Hematopoietic multipotent progenitor cell treated with erythropoietin and hydrocortisone succinate and interleukin-3 and kit ligand, for 15 days (in vitro differentiated cells): ENCODE measurements at places on chromosomes 1 and 21.

DNA sequence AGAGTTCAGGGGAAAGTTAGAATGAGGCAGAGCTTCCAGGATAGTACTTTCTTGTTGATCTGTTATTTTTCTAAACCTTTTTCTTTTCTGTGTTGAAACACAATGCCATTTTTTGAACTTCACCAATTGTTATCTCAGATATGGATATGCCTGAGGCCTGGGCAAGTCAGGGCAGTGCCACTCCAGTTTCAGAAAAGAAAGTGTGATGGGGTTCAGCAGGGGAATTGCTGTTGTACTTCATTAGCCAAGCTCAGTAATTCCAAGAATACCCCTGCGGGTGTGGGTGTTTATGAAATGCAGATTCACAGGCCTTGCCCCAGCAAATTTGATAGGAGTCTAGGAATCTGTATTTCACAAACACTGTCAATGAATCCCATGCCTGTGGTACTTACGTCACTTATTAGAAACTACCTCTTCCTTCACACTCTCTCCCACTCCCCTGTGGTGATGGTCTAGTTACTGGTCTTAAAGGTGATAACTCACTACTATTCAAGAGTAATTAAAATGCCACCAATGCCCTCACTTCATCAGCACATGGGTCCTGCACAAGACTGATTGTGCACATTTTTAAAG is 142.3 kb downstream of the PBX1 start:
- DNase-seq, result no peak

GRCh38 chr1:72649211-72649888 is 367.0 kb upstream of the NEGR1 start:
- no peak for DNase-seq

DNA sequence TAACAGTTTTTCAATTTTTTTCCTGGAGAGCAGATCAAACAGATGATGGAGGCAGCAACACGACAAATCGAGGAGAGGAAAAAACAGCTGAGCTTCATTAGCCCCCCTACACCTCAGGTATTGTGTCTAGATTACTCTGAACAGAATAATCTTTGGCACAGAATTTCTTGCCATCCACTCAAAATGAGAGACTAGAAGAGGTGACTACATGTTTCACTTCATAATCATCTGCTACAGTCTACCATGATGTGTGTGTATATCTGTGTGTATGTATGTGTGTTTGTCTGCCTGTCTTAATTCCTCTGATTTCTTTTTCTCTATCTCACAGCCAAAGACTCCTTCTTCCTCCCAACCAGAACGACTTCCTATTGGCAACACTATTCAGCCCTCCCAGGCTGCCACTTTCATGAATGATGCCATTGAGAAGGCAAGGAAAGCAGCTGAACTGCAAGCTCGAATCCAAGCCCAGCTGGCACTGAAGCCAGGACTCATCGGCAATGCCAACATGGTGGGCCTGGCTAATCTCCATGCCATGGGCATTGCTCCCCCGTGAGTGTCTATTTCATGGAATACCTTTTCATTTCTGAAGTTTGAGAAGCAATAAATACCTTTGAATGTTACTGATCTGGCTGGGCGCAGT is 11.4 kb downstream of the PRPF3 start:
- DNase-seq, result no peak

DNA sequence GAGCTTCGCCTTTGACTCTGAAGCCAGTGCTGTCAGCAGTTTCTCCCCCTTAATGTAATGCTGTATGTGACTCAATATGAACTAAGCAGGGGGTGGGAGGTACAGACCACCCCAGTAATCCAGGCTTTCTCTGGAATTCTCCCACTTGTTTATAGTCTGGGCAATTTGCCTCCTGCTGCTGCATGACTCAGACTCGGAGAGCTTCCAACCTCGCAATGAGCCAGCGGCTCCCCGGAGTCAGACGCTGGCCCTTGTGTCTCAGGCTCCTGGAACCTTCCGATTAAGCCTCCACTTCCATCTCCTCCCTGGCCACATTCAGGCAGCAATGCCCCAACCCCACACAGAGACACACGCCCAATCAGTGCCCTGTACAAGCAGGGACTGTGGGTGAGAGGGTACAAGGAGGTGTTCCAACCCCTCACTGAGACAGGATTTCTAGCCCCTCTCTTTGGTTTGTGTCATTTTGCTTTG is 471.7 kb upstream of the VAMP3 start:
- no peak for DNase-seq

- DNase-seq, result no peak
Observed at GRCh38 chr1:66617362-66618184, 83.6 kb downstream of the SGIP1 start.

DNA sequence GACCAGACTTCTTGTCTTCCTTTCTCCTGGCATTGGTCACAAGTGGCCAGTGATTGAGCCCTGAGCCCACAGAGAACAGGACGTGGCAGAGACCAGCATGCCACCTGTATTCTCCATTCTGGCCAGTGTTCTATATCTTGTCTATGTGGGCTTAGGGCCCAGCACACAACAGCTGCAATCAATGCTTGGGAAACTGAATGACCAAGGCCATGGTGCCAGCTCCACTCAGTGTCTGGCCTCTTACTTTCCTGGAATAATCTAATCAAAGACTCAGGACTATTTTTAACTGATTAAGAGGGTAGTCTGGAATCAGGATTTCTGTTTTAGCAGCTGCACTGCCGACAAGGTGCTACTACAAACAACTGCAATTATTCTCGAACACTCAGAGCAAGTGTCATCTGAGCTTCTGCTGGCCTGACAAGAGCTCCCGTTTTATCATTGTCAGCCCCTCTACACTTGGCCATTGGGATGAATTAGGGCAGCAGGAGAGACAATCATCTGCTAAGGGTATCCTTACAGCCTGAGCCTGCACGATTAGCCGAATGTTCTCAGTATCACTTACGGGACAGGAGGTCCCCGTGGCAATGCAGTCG is 74.4 kb upstream of the GRIK3 start:
- no peak for DNase-seq

DNA sequence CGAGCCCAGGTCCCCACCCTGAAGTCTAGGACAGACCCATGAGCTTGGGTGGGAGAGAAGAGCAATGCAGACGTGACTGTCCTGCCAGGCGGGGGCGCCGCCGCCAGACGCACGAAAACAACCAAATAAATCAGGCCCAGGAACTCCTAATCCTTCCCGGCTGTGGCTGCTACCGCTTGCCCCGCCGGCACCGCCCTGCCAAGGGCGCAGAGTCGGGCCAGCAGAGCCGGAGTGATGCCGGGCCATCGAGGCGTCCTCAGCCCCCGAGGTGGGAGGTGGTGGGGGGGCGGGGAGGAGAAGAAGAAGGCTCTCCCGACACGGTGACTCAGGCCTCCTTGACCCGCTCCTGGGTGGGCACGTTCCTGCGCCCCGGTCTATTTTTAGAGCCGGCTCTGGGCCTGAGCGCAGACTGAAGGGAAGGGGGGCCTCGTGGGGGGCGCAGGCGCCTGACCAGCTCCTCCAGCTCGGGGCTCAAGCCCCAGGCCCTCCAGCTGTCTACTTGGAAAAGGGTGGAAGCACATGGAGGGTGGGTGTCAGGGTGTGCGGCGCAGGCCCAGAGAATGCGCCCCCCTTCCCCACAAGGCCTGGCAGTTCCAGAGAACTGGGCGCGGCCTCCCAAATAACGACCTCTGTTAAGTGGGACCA is 10.7 kb upstream of the COL16A1 start:
- DNase-seq, result no peak

DNA sequence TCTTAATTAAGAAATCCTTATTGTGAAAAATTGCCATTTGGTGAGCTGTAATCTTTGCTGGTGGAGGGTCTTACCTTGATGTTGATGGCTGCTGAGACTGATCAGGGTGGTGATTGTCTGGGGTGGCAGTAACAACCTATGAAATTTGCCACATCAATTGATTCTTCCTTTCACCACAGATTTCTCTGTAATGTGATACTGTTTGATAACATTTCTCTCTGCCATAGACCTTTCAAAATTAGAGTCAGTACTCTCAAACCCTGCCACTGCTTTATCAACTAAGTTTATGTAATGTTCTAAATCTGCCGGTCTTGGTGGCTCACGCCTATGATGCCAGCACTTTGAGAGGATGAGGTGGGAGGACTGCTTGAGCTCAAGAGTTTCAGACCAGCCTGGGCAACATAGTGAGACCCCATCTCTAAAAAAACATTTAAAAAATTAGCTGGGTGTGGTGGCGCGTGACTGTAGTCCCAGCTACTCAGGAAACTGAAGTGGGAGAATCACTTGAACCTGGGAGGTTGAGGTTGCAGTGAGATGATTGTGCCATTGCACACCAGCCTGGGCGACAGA is 5.0 kb downstream of the KPNA6 start:
- no peak for DNase-seq

DNA sequence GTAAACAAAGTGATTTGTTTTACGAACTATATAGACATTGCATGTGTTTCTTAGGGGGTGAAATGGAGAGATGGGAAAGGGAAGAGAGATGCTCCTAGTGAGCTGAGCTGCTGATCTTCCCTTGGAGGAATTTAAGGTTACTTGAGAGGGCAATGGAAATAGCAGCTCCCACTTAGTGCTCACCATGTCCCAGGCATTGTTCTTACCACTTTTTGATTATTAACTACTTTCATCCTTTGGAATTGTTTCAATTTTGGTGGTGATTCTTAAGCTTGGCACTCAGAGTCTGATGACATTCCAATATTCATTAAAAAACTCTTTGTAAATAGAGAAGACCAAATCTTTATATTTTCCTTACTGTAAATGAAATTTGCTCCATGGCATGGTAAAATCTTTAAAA is 124.9 kb downstream of the ITSN1 start:
- no peak for DNase-seq

DNA sequence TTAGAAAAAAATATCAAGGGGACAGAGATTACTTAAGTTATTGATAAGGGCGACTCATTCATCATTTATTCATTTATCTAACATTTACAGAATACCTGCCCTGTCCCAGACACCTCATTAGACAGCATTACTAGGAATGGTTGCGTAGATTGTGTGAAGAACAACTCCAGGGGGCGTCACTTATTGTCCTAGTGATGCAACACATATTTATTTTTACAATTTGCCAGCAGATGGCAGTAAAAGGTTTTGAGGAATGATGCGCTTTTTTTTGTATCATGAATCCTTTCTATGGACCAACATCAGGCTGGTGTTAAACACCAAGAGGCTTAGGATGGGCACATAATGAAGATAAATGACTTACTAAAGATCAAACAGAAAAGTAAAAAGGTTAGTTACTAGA is 5.5 kb downstream of the NCAM2 start:
- no peak for DNase-seq
